ENCODE measurements at places on chromosomes 2 and 18.

GRCh38 chr2:225040142-225040541 is 2.1 kb downstream of the DOCK10 start:
- no peak for DNase-seq

DNA sequence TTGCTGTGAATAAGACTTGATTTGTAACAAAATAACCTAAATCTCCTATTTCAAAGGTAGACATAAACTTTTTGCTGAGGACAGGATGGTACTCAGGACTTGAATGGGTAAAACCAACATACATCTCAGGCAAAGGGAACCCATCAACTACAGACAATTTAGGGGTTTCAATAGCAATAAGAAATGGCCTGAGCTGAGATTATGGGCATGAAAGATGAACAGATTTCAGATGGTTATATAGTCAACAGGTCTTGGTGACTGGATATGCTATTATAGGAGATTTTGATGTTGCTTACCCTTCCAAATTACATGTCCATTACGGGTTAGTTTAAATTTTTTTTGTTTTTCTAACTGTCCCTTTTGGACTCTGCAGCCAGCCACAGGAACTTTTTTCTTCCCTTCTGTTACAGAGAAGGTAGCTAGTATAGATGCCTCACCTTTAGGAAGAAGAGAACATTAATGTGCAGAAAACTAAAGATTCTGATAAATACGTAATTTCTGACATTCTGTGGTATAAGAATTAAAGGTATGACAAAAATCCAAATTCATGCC is 4.6 kb downstream of the RPS27A start:
- DNase-seq, result peak; percentile 32

DNA sequence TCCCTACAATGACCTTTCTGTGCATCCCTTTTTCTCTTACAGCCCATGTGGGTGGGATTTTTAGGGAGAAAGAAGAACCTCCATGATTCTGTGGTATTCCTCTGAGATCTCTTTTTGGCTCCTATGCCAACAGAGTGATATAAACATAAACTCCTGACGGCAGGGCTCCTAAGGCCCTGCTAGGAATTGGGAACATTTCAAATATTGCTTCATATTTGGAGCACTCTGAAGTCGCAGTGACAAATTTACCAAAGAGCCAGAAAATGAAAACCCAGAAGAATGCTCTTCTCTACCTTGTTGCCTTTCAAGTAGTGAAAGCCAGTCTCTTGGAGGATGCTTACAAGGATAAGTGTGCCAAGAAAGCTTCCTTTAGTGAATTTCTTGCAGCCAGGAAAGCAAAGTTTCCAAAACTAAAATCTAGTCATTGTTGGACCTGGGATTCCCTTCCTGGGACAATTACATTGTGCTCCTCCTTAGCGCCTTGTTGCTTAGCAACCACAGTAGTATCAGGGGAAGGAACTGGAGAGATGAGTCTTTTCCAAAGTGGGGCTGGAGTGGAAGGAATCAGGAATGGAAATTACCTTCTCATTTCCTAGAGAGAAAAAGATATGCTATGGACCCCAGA is 7.3 kb upstream of the SETBP1 start:
- DNase-seq, result no peak

DNA sequence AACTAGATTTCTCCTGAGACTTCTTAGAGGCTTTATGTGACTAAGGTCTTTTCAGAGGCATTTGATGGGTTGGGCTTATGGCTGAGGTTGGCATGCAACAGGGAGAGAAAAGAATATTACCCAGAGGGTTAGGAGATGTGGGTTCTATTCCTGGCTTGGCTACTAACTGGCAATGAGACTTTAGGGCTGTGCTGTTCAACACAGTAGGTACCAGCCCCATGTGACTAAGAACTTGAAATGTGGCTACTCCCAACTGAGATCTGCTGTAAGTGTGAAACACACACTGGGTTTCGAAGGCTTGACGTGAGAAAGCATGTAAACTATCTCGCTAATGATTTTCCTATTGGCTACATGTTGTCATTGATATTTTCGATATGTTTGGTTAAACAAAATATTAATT is 324.9 kb upstream of the SLC14A2 start:
- DNase-seq, result no peak

- no peak for DNase-seq
Measured at GRCh38 chr2:46723346-46723745, 192.3 kb downstream of the MCFD2 start.

DNA sequence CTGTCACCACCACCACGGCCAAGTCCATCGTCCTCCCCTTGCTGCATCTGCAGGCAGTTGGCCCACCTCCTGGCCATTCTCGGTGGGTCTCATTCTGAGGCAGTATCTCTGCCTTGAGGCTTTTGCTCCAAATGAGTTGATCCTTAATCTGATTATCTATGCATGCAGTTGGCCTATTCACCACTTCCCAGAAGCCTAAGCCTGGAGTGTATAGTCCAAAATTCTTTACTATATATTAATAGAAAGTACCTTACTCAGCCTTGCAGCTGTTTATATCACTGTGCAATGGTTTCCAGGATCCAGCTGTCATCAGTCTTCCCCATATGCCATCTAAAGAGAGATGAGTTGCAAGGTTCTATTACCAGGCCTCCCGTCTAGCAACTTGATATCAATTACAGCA is 292.4 kb downstream of the SS18 start:
- DNase-seq, result no peak

DNA sequence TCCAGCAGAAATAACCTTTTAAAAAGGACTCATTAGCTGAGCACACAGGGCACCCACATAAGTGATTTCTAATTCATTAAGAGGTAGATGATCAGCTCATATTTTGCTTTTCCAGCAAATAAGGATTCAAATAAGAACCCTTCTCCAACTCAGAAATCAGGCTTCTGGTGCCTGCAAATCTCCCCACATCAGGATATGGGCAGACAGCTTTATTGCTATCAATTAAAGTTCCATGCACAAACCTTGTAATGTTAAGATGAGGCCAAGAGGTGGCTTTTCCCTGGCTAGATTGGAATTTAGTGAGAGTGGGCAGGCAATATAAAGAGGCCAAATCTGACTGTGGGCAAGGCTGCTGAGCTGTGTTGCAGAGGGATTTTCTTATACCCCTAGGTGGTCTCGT is 193.6 kb downstream of the SH3RF3 start:
- DNase-seq, result no peak

- DNase-seq, result no peak
Measured at GRCh38 chr2:216546241-216546640, 47.6 kb downstream of the RPL37A start.

Measured in HT-29 (cell line).